CD4-positive, alpha-beta T cell treated with Interleukin-4 for 1 hour (primary cell): ENCODE measurements at places on chromosomes 2 and 18.

DNA sequence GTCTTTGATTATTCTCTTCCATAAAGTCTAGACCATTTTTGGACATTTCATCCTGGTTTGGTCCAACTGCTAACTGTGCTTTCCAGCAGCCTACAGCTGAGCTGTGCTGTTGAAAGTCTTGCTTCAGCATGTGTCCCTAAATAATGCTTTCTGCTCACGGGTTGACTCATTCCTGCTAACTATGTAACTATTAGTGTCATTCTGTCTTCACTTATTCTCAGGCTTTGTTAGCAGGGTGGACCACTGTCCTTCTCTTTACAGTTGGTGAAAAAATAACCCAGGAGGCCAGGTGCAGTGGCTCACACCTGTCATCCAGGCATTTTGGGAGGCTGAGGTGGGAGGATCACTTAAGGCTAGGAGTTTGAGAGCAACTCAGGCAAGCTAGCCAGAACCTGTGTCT, 8.9 kb downstream of the ADAM23 start:
- no peak for DNase-seq

GRCh38 chr2:163682695-163683094, 53.1 kb downstream of the FIGN start:
- DNase-seq, result no peak

GRCh38 chr2:64748561-64748960, 94.8 kb upstream of the SERTAD2 start:
- DNase-seq, result no peak

DNA sequence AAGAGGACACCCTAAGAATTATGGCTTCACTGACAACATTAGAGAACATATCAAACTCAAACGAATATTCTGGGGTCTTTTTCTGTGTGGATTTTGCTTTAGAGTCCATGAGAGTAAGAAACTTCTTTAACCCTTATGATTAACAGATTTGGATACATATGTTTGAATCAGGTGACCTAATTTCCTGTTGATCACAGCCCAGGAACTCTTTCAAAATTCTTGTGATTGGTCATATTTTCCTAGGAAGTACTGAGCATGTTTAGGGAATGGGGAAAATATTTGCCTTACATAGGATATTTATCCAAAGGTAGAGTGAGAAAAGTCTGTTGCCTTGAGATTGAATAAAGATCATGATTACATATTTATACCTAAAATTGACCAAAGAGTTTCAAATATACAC, 160.0 kb downstream of the KCNH7 start:
- DNase-seq, result no peak

DNA sequence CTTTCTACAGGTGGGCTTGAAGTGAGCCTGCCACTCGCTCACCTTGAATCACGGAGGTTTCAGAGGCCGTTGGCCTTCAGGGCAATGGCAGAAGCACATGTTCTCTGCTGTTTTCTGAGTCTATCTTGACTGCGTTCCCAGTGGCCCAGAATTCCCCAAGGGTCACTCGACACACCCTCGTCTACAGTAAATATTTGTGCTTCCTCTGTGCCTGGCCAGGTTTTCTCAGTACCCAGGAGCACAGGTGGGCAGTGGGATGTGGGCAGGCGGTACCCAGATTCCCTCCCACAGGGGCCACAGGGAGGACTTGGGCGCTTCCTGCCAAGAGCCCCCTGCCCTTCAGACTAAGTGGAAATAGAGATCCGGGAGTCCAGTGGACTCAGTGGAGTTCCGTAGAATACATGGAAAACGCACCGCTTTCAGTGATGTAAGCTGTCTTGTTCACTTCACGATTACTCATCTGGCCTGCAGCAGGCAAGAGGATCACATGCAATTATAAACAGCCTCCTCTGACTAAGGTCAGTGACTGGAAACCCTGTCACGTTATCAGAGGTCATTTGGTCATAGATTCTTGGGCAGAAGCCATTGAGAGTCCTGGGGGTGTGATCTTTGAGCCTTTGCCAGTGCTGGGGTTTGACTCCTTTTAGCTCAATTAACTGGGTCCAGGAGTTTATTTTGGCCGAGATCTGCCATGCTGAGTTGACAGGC, 179.8 kb downstream of the NEDD4L start:
- no peak for DNase-seq

DNA sequence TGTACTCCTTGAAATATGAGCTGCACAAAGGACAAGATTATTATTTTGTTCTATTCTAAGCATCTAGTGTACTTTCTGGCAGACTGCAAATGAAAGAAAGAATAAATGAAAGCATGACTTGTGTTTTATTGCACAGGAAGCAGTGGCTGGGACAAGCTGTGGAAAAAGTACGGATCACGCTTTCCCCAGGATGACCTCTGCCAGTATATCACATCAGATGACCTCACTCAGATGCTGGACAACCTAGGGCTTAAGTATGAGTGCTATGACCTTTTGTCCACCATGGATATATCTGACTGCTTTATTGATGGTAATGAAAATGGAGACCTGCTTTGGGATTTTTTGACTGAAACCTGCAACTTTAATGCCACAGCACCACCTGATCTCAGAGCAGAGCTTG, 49.4 kb downstream of the HNMT start:
- no peak for DNase-seq

GRCh38 chr18:22694954-22695353, 238.2 kb upstream of the RBBP8 start:
- no peak for DNase-seq

- DNase-seq, result no peak
Observed at GRCh38 chr2:233407771-233408181, 53.5 kb downstream of the DGKD start.

- DNase-seq, result no peak
Observed at GRCh38 chr2:62118160-62118559, 77.8 kb upstream of the B3GNT2 start.

GRCh38 chr2:7722212-7722910, 805.1 kb downstream of the RNF144A start:
- DNase-seq, result no peak

DNA sequence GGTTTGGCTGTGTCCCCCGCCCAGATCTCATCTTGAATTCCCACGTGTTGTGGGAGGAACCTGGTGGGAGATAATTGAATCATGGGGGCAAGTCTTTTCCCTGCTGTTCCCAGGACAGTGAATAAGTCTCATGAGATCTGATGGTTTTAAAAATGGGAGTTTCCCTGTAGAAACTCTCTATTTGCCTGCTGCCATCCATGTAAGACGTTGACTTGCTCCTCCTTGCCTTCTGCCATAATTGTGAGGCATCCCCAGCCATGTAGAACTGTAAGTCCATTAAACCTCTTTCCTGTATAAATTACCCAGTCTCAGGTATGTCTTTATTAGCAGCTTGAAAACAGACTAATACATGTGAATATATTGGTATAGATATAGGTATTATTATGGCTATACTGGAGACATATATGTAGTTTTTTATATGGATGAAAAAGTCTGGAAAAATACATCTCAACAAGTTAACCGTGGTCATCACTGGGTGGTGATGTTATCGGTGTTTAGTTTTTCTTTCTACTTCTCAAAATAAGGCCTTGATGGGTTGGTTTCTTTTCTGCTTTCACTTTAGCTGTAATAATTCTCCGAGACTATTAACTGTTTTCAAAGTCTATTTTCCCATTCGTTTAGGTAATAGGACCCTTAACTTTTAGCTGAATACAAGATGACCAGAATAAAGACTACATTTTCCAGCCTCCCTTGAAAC, 39.1 kb upstream of the NCOA1 start:
- DNase-seq, result no peak

- DNase-seq, result no peak
Observed at GRCh38 chr2:226892729-226893128, 56.9 kb downstream of the RHBDD1 start.

DNA sequence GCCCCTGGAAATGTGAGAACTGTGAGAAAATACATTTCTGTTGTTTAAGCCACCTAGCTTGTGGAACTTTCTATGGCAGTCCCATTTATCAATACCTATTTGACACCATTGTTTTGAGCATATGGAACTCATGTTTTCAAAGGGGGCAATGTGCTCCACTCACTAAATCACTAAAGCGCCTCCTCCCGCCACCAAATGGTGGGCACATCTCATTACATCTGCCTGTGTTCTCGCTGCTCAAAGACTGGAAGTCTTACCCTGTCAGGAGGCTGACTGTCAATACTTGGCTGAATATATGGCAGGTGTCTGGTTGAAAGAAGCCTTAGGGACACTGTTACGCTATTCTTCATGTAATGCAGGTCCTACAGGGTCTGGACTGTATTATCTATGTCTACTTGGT, 767.7 kb downstream of the TSN start:
- DNase-seq, result no peak

GRCh38 chr2:46645681-46646162, 166.4 kb downstream of the TMEM247 start:
- no peak for DNase-seq

GRCh38 chr2:97995026-97995733, 568 bp downstream of the TMEM131 start:
- DNase-seq, result peak; percentile 63

DNA sequence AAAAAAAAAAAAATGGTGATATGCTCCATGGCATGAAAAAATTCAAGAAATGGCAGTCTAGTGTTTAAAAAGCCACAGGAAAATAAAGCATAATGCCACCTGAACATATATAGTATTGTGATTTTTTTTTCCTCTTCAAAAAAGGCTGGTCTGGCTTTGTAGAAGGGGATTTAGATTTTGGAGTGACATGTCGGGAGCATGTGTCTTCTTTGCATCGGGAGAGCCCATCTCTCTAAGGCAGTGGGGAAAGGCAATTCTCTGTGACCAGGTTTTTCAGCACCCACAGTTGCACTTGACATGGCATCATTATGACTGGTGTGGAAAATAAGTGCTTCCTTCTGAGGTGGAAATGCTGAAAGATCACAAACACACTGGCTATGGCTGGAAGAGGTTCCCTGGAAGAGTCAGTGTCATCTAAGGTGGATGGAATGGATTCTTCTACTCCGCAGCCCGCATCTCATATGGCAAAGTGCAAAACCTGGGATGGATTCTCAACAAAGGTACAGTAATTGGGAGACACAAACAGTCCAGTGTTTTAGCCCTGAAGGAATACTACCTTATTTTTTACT, 172.5 kb downstream of the AGAP1 start:
- DNase-seq, result peak; percentile 60

- DNase-seq, result no peak
Observed at GRCh38 chr18:70295192-70296188, 6.6 kb downstream of the SOCS6 start.

DNA sequence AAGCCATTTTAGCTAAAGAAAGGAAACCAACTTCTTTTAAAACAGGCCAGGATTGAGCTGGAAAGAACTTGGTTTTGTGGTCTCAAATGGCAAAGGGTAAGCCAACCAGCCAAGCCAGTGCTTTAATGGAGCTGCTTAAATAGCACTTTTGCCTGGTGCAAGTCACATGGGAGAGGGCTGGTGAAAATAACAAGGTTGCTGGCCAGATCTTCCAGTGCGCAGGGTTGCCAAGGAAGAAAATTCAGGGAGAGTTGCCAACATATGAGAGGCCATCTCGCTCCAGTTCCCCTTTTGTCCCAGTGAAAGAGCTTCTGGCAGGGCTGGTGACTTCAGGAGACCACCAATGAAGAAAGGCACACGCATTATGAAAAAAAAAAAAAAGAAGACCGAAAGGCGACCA, 57.3 kb downstream of the IRS1 start:
- DNase-seq, result no peak

GRCh38 chr18:32509111-32509510, 38.4 kb upstream of the GAREM1 start:
- DNase-seq, result no peak

GRCh38 chr18:35268821-35269220, 21.2 kb downstream of the ZSCAN30 start:
- DNase-seq, result no peak

- DNase-seq, result no peak
Observed at GRCh38 chr2:83143946-83144345, 1315.1 kb downstream of the SUCLG1 start.

- DNase-seq, result no peak
Observed at GRCh38 chr2:40372283-40372985, 79.5 kb downstream of the SLC8A1 start.

DNA sequence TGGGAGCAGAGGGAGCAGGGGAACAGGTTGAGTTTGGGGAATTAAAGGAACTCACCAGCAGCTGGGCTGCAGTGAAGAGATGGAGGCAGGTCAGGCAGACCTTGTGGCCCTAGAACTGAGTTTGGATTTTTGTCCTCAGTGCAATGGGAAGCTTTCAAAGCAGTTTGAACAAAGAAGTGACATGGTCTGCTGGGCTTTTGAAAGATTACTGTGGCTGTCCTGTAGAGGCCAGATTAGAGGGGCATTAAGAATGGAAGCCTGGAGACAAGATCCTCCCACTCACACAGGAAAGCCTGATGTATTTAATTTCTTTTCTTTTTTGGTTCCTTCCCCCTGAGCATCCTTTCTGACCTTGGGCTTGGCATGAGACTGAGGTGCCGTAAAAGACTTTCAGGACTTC, 118.1 kb upstream of the LHCGR start:
- no peak for DNase-seq

GRCh38 chr2:238331916-238332315, 11.6 kb downstream of the TRAF3IP1 start:
- DNase-seq, result no peak

- DNase-seq, result no peak
Observed at GRCh38 chr2:113105047-113105785, 22.2 kb upstream of the IL1RN start.

GRCh38 chr2:233571001-233571400, 4.4 kb upstream of the USP40 start:
- no peak for DNase-seq

- DNase-seq, result no peak
Observed at GRCh38 chr2:144826105-144826504, 306.2 kb upstream of the ZEB2 start.

DNA sequence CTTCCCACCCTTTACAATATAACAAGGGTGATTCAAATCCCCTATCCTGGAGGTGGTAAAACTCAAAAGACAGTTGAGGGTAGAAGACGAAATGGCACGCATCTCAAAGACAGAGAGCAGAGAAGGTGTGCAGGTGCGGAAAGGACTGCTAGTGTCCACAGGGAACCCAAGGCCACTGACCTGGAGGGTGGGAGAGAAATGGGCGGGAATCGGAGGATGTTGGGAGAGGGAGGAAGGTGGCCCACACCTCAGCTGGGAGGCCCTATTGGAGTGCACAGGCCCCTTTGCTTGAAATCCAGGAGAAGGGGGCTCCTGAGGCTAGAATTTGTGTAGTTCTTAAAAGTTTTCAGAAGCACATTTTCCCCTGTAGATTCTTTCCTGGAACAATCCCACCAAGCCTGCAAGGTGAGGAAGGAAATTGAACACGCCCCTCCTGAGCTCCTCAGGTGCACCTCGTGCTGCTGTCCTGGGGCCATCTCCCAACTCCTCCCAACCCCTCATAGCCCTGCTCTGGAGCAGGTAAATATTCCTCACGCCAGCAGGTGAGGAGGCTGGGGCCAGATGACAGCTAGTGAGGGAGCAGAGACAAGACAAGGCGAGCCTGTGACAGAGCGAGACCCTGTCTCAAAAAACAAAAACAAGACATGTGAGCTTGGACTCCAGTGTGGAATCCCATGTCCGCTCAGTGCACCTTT, 99.3 kb downstream of the MCFD2 start:
- DNase-seq, result no peak

- no peak for DNase-seq
Observed at GRCh38 chr2:168369031-168369430, 87.0 kb upstream of the CERS6 start.

GRCh38 chr2:58476556-58476955, 235.4 kb upstream of the FANCL start:
- DNase-seq, result no peak
